ENCODE measurements at places on chromosomes 12 and 14.

- no peak for DNase-seq
Measured at GRCh38 chr14:24456980-24457379, 14.4 kb upstream of the SDR39U1 start.

- DNase-seq, result no peak
Measured at GRCh38 chr12:56152756-56153677, 630 bp downstream of the MYL6B start.

GRCh38 chr12:69102856-69103255 is 136.5 kb upstream of the CPSF6 start:
- no peak for DNase-seq

DNA sequence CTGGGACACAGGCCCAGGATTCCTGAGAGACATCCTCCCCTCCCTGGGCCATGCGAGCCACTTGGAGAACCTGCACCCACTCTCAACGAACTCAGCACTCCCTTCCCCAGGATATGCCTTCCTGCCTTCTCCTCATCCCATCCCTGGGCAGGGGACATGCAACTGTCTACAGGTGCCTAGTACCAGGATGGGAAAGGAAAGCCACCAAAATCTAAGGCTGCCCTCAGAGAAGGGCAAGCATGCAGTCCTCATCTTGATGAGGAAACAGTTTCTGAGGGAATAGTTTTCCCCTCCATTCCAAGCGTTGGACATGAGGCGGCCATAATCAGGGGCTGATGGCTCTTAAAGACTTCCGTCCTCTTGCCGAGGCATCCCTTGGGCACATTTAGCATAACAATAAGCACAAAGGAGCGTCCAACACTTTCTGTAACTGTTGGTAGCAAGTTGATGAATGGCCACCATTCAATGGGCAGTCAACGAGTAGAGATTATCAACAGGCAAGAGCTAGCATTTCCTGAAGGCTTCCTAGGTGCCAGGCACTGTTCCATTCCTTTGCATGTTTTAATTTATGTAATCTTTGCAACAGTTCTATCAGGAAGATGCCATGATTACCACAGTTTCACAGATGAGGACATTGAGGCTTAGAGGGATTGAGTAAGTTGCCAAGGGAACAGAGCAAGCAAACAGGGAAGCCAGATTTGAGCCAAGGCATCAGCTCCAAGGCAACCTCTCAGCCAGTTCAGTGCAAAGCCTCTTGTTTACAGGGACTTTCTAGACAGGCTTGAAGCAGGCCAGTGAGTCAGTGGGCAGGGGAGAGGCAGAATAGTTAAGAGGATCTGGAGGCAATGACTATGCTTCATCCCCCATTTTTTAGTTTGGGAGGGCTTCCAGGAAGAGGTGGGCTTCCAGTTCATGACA is 105.1 kb downstream of the SINHCAF start:
- no peak for DNase-seq

DNA sequence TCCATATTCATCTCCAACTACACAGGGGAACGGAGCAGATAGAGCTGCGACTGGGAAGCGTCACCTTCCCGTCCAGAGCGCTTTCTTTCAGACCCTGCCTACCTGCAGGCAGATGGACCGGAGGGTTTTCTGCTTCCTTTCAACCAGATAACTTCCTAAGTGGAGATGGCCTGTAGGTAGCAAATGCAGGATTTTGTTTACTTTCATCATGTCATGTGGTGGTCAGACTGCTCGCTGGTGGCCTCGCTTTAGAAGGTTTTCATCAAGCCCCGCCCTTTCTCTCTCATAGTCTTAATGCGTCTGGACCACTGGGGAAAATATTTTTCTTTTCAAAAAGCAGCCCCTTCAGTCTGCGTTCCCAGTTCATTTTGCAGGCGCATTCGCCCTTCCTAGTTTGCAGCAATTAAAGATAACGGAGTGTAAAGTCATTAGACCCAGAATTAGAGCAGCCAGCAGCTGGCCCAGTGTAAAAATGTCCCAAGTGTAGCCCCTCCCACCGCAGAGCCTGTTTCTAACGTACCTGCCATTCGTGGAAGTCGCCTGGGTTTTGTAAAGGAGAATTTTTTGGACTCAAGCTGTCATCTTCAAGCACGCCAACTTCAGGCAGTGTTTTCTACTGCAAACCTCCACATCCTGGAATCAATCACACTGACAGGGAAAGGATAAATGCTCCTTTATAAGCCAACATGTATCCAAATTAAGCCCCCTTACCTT is 68.9 kb downstream of the TESC start:
- DNase-seq, result no peak

- no peak for DNase-seq
Measured at GRCh38 chr12:79665212-79665887, 25.4 kb downstream of the PAWR start.

GRCh38 chr14:69582212-69582611 is 7.5 kb upstream of the CCDC177 start:
- DNase-seq, result no peak

GRCh38 chr12:62767946-62768345 is 167.0 kb downstream of the PPM1H start:
- DNase-seq, result no peak

GRCh38 chr14:65750906-65751305 is 338.4 kb downstream of the FUT8 start:
- no peak for DNase-seq

DNA sequence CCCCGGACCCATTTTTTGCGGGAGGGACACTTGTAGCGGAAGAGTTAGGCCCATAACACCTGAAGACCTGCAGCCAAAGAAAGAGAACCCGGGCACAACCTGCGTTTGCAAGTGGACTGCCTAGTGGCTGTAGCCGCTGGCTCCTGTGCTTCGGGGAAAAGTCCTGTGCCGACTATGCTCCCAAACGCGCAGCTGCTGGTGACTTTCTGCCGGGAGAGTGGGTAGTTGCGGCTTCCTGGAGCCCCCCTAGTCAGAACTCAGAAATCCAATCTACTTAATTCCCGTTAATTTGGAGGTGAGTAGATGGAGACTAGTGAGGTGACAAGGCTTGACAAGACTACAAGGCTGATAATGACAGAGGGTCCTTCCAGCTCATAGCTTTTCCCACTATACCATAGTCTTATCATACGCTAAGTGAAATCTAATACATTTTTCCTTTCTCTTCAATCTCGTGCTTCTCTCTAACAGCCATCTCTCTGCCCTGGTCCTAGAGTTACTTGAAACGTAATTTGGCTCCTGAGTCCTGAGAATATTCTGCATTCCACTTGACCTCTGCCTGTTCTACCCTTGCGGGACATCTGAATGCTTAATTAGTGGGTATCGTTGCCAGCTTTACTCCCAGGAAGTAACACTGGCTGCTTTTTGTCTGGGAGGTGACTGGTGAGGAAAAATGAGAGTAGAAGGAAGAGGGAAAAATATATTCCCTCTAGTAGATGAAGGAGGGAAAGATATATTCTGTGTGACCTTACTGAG is 556 bp downstream of the MTHFD1 start:
- DNase-seq, result no peak

DNA sequence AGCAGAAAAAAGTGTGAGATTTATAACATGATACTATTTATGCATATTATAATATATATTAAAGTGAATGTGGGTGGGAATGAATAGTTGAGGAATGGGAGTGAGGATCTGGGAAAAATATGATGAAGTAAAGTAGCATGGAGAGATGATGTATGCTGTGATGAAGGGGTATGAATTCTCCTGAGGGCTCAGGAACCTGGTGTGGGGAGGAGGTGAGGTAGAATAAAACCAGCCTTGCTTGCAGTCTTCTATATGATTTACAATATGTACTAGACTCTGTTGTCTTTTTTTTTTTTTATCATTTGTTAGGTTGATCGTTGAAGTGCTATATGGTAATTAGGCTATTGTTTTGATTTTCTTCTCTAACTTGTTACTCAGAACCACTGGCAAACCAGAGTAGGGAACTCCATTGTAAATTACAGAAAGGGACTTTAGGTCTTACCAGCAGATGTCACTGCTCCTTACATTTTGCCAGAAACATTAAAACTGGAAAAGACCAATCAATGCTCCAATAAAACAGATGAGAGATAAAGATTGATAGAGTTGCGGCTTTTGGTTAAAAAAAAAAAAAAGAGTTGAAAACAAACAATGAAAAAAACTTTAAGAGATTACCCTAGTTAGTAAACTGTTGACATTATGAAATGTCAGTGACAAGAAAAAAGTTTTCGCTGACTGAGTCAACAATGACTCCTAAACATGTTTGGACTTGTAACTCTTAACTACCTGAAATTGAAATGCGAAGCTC is 39.9 kb downstream of the ATL1 start:
- DNase-seq, result no peak

All from stimulated activated CD4-positive, alpha-beta T cell treated with anti-CD3 and anti-CD28 coated beads, Interleukin-1b, Interleukin-23, amount 100 ng/mL, for 1 hour (primary cell).